Stimulated activated CD8-positive, alpha-beta memory T cell treated with anti-CD3 and anti-CD28 coated beads, Interleukin-4, amount 100 ng/mL, for 4 hours (primary cell): ENCODE measurements at places on chromosomes 4 and X.

- no peak for DNase-seq
These were observed 209.2 kb downstream of the GLUD2 start for GRCh38 chrX:121256647-121257046.

DNA sequence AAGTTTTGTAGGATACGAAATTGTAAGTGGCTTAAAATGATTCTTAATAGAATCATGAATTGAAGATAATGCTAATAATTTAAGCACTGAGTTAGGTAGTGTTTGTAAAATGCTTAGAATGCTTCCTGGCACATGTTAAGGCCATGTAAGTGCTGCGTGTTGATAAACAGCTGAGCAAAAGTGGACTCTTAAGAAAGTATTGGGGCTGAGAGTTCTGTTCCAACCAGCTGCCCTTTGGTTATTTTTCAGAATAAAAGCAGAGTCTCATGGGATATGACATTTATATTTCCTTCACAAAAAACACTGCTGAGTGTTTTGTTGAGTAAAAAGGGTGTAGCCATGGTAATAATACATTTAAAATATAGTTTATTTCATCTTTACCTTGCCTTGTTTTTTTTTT is 42.5 kb downstream of the HTT start:
- DNase-seq: no peak

GRCh38 chr4:140904904-140905303 is 148.7 kb upstream of the TBC1D9 start:
- no peak for DNase-seq

DNA sequence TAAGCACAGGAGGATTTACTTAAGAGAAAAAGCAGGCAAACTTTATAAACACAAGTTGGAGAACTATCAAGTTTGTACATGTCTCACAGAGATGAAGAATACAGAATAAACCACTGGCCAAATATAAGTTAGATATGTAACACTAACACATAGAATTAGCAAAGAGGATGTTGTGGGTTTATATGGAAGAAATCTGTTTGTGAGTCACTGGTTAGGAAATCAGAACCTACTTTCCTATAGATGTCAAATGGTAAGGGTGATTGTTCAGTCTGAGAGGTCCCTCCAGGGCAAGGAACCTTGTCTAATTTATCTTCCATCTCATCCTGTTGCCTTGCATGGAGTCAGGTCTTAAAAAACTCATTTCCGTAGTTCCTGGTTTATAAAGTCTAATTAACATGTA is 14.8 kb upstream of the ART3 start:
- no peak for DNase-seq

DNA sequence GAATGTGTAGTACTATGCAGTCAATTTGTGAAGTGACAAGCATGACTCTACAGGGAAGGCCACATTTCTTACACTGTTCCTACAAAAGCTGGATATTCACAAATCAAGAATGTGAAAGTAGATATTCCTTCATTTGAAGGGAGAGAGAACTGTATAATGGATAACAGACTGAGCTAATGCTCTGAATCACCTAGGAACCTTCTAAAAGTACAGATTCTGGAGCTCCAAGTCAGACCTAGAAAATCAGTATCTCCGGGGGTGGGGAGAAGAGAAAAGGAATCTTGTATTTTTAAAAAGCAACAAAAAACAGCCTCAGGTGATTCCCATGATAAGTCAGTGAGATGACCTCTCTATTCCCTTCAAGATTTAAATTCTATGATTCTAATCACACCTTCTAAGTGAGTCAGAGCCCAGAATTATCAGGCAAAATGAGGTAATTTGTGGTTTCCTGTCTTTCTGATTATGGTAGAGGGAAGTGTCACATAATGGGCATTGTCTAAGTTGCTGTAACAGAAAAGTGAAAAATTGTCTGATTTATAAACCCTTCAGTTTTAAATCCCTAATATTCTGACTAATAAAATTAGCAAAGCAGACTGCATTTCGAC is 80.9 kb downstream of the IL21 start:
- no peak for DNase-seq

- DNase-seq: no peak
These were observed 11.3 kb downstream of the PI4K2B start for GRCh38 chr4:25245181-25245580.

GRCh38 chr4:46385235-46385634 is 4.7 kb downstream of the GABRA2 start:
- DNase-seq: no peak

- DNase-seq: no peak
These were observed 67.8 kb downstream of the SPCS3 start for GRCh38 chr4:176387571-176387970.

DNA sequence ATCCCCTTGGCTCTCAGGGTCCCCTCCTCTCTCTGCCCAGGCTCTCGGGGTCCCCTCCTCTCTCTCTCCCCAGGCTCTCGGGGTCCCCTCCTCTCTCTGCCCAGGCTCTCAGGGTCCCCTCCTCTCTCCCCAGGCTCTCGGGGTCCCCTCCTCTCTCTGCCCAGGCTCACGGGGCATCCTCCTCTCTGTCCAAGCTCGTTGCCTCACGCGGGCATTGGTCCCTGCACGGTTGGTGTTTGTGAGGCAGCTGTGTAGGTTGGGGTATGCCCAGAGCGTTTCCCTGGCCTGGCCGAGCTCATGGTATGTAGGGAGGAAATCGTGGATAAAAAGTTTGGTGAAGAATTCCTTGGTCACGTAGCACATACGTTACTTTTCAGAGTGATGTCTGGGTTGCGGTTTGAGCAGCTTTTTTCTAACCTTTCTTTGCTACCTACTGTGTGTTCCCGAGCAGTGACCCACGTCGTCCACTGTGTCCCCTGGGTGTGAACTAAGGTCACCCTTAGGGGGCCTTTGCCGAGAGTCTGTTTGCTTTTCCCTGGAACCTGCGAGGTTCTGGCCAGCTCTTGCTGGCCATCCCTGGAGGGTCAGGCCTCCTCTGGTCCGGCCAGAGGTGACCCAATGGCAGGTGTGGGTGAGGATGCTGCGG is 36.6 kb downstream of the PCGF3 start:
- no peak for DNase-seq

DNA sequence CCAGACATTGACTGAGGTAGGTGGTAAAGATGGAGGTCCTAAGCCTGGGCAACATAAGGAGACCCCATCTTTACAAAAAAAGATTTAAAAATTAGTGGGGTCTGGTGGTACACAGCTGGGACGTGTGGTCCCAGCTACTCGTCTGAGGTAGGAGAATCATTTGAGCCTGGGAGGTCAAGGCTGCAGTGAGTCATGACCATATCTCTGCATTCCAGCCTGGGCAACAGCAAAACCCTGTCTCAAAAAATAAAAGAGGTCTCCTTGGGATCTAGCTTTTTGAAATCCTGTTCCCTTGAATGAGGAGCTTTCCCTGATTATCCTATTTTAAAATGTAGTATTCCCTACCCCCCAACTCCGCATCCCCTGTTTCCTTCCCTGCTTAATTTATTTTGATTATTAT is 78.7 kb upstream of the OGT start:
- no peak for DNase-seq

- peak; percentile 8 for DNase-seq
These were observed 81.2 kb downstream of the SPRY1 start for GRCh38 chr4:123477711-123478209.

DNA sequence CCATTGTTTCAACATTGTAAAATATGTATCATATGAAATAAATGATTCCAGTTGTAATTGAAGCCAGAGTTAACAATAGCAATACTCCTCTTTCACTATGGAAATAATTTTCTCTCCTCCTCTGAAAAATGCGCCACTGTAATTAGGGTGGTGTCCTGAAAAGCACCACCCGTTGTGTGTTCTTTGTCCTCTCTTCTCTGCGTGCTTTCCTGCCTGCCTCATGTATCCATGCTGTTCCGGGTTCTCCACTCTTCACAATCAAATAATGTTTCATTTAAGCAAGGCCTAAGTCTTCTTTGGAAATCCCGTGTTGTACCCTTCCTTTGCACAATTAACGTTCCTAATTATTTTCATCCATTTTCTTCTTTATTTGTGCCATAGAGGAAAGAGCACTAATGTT is 293.3 kb downstream of the ADGRL3 start:
- no peak for DNase-seq

DNA sequence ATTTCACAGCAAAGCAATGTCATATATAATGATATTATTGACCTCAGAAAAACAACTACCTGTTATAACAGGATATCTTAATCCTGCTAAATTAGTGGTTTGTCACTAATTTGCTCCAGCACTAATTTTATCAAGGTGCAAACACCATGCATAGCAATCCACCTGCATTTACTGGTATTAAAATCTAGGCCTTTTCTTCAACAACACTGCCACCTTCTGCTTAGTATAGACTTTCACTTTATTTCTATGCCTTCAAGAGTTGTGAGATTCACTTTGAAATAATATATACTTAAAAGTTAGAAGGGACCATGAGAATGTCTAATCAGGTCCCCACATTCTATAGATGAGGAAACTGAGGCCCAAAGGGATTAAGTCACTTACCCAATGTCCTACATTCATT is 82.1 kb upstream of the IQCM start:
- no peak for DNase-seq
